Foreskin keratinocyte (primary cell): ENCODE measurements at places on chromosomes 2 and 18.

DNA sequence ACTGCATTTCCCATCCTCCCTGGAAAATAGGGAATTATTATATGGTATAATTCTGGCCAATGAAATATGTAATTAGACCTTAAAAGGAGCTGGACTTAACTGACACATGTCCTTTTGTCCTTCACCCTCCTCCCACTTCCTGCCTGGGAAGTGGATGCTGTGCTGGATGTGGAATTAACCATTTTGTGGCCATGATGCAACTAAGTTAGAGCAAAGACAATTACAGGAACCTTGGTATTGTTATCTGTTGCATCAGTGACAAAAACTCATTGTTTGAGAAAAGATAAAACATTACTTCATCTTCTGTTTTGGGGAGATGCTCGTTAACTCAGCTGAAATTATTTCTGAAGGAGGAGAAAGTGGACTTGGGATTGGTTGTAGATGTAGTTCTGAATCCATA, 227.7 kb upstream of the BOD1L2 start:
- DNase-seq, result no peak

GRCh38 chr2:2950403-2950952, 427.1 kb downstream of the EIPR1 start:
- no peak for DNase-seq

DNA sequence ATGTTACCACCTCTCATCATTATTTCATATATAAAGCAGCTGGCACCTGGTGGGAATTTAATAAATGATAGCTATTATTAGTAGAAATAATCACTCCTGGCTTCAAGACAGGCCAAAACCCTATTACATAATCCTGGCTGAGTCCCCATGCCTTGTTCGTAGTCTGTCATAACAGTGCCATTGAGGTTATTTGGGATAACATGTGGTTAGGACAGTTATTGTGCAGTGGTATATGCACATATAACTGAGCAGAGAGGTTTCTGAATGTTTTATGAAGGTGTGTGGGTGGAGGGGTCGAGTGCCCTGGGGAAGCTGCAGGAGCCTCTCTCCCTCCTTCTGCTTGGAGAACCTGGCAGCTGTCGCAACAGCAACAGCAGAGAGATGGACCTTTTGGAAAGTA, 162.4 kb upstream of the NABP1 start:
- DNase-seq, result no peak

GRCh38 chr2:168054657-168055056, 192.7 kb downstream of the STK39 start:
- DNase-seq, result no peak

DNA sequence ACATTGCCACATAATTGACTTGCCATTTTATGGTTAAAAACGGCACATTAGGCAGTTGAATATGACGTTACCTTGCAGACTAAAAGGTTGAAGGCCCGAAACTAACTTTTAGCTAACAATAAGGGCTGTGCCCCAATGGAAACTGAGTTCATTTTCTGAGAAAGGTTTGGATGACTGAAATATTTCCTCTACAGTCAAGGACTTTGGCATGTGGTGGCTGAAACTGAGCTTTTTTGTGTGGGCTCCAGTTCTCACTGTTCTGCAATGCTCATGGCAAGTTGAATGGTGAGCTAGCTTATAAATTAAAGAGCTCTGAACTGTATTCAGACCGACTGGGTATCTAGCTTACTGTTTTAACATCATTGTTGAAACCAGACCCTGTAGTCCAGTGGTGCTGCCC, 23.8 kb upstream of the TXNDC2 start:
- DNase-seq, result no peak

GRCh38 chr2:239377591-239377990, 23.2 kb downstream of the HDAC4 start:
- DNase-seq, result no peak

DNA sequence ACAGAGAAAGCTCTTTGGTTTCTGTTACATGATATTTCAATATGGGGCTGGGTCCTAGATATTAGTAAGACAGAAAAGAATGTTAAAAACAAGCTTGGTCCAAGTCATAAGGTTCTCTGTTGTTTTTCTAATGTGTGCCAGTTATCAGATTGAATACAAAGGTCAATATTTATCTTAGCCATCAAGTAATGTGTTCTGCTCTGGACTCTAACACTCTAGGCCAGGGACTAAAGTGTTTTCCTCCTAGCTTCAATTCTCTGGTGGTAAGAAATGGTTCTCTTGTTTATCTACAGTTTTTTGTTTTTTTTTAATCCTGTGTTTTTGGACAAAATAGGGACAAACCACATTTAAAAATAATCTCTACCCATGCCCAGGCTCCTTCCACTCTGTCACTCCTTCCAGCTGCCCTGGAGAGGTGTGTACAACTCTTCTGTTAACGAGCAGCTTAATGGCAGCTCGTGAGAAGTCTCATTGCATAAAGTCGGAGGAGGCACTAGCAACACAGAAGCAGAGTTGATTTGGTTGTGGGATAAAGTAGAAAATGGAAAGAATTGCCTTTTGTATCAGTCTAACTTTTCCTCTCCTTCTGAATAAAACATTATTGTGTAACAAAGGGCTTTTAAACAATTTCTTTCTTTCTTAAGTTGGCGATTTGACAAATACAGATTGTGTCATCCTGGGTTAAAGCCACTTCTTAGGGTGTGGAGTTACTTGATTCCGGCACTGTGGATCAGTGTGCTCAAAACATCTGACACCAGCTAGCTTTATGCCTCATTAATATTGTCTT, 8.0 kb upstream of the SESTD1 start:
- DNase-seq, result no peak

GRCh38 chr2:35228584-35228983, 1127.0 kb upstream of the CRIM1 start:
- no peak for DNase-seq

- DNase-seq, result no peak
These were observed 20.8 kb downstream of the CRIM1 start for GRCh38 chr2:36376319-36376765.

DNA sequence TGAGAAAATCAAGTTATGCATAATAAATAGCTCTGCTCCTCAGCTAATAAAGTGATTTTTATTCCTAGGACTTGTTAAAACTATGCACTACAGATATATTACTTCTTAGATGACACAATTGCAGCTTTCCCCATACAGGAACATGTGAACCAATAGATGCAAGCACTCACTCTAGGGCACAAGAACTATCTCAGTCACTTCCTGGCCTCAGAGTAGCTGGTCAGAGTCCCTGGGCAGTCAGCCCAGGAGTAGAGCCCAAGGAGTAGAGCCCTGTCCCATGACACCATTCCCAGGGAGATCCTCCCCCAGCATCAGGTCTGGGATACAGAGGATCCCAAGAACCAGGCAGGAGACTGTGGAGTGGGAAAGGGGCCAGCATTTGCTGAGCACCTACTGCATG, 2.7 kb downstream of the TNS1 start:
- DNase-seq, result no peak

GRCh38 chr2:59463426-59463825, 1090.0 kb downstream of the BCL11A start:
- DNase-seq, result no peak

GRCh38 chr2:54504866-54505265, 48.7 kb downstream of the SPTBN1 start:
- DNase-seq, result no peak

DNA sequence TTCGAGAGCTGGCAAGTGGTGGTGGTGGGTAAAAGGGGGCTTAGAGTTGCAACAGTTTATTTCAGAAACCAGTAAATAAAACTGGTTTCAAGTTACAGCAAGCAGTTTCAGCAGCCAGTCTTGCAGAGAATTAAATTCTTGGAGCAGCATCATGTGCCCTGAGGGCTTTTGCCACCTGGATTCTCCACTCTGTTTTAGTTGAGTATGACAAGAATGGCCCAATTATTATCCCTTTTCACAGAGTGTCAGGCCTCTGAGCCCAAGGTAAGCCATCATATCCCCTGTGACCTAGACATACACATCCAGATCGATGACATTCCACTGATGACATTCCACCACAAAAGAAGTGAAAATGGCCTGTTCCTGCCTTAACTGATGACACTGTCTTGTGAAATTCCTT, 72.8 kb upstream of the FANCL start:
- peak; percentile 39 for DNase-seq

DNA sequence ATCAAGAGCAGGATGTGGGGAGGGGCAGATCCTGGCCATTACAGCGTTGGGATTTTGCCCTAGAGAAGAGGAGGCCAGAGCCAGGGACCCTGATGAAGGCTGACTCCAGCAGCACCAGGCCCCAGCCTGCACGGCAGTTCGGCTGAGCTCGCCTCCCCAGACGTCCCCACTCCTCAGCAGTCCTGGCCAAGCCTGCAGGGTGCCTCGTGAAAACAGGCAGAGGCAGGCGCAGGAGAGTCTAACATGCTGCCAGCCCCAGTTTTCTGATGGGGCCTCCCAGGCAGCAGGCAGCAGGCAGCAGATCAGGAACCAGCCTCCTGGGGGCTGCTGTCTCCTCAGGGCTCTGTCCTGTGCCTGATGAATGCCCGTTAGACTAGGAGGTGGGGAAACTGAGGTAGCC, 19.7 kb upstream of the GLI2 start:
- DNase-seq, result peak; percentile 3

DNA sequence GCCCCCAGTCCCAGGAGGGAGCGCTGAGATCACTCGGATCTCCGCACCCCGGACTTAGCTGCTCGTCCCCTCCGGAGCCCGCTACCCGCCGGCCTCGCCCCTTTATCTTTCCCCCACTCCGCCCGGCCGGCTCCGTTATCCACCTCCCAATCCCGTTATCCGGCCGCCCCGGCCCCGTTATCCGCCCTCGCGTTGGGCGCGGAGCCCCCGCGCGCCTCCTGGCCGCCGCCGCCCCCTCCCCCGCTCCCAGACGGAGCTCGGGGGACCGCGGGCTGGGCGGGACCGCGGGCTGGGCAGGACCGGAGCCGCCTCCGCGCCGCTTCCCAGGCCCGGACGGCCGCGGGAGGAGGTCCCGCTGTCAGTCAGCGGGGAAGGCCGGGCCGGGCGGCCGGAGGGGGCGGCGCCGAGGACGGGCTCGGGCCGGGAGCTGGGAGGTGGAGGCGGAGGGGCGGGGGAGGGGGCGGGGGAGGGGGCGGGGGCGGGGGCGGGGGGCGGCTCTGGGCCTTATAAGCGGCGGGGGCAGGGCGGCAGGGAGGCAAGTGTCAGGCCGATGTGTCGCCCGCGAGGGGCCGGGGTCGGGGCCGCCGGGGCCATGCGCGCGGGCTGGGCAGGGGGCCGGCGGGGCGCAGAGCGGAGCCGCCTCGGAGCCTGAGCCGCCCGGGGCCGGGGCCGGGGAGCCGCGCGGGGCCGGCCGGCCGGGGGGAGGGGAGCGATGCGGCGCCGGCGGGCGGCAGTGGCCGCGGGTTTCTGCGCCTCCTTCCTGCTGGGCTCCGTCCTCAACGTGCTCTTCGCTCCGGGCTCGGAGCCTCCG, at the start of gene PKDCC:
TSS of gene PKDCC (plus strand) at position 534 of the 811 bp plus-strand sequence. CDS start at position 713, 179 bp downstream.
- no peak for DNase-seq
